Pancreas (tissue), 10 donors: ENCODE measurements at places on chromosomes 5 and 9. TPM values are rescaled to one million over a fixed set of nuclear protein-coding genes. Genes with fewer than 3 reads are reported as not detected.

Gene NTRK2
- 16.5 TPM for total RNA-seq

GRCh38 chr5:179805529-179806249, 977 bp downstream of the MGAT4B start:
- H3K4me3 ChIP-seq = peak overlapping the region; percentile 77
- H3K36me3 ChIP-seq = peaks cover 4% of the 10 kb centered on the region

Gene BNC2
- 0.56 TPM for total RNA-seq

- H3K4me3 ChIP-seq = no peak overlapping the region
- H3K27ac ChIP-seq = no peak overlapping the region
- DNase-seq = no peak
- no peaks in the 10 kb centered on the region for H3K27me3 ChIP-seq
- no peaks in the 10 kb centered on the region for H3K4me1 ChIP-seq
- H3K36me3 ChIP-seq = no peaks in the 10 kb centered on the region
Measured at GRCh38 chr9:89408628-89409101, 89.2 kb downstream of the SEMA4D start.

- DNase-seq = no peak
- no peaks in the 10 kb centered on the region for H3K4me1 ChIP-seq
- H3K27me3 ChIP-seq = no peaks in the 10 kb centered on the region
Measured at GRCh38 chr5:32654427-32654826, 56.7 kb upstream of the NPR3 start.

- no peak overlapping the region for H3K27ac ChIP-seq
- H3K27me3 ChIP-seq = no peaks in the 10 kb centered on the region
- no peak overlapping the region for H3K4me3 ChIP-seq
Measured at GRCh38 chr5:138964647-138965201, 89.6 kb upstream of the LRRTM2 start.

GRCh38 chr9:124368692-124369091, 46.5 kb downstream of the PSMB7 start:
- H3K4me1 ChIP-seq = no peaks in the 10 kb centered on the region
- H3K27ac ChIP-seq = no peak overlapping the region
- DNase-seq = no peak
- H3K36me3 ChIP-seq = no peaks in the 10 kb centered on the region

DNA sequence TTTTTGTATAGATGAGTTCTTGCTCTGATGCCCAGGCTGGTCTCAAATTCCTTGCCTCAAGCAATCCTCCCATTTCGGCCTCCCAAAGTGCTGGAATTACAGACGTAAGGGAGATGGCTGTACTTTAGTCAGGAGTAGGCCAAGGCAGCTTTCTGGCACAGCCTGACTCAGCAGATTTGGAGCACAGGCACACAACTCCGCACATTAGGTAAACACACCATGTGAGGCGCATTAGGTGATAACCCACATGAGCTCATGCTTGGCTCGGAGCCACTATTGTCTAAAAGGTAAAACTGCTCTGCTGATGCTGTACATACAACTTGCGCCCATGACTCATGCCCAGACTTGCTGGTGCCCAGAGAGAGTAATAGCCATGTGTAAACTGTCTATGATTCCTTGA, 1157.9 kb downstream of the TAF11L14 start:
- peak; percentile 74 for DNase-seq
- H3K27me3 ChIP-seq = no peaks in the 10 kb centered on the region
- H3K27ac ChIP-seq = no peak overlapping the region
- H3K4me3 ChIP-seq = no peak overlapping the region
- H3K4me1 ChIP-seq = no peaks in the 10 kb centered on the region
